ENCODE measurements at places on chromosomes 1 and 21.

DNA sequence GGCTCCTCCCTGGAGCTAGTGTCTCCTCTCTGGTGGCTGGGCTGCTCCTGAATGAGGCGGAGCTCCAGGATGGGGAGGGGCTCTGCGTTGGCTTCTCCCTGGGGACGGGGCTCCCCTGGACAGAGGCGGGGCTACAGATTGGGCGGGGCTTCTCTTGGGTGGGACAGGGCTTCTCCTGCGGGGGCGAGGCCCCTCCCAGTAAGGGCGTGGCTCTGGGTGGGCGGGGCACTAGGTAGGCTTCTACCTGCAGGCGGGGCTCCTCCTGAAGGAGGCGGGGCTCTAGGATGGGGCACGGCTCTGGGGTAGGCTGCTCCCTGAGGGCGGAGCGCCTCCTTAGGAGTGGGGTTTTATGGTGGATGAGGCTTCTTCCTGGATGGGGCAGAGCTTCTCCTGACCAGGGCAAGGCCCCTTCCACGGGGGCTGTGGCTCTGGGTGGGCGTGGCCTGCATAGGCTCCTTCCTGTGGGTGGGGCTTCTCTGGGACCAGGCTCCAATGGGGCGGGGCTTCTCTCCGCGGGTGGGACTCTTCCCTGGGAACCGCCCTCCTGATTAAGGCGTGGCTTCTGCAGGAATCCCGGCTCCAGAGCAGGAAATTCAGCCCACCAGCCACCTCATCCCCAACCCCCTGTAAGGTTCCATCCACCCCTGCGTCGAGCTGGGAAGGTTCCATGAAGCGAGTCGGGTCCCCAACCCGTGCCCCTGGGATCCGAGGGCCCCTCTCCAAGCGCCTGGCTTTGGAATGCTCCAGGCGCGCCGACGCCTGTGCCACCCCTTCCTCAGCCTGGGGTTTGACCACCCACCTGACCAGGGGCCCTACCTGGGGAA is 22.7 kb upstream of the ARF1 start:
- DNase-seq: no peak

DNA sequence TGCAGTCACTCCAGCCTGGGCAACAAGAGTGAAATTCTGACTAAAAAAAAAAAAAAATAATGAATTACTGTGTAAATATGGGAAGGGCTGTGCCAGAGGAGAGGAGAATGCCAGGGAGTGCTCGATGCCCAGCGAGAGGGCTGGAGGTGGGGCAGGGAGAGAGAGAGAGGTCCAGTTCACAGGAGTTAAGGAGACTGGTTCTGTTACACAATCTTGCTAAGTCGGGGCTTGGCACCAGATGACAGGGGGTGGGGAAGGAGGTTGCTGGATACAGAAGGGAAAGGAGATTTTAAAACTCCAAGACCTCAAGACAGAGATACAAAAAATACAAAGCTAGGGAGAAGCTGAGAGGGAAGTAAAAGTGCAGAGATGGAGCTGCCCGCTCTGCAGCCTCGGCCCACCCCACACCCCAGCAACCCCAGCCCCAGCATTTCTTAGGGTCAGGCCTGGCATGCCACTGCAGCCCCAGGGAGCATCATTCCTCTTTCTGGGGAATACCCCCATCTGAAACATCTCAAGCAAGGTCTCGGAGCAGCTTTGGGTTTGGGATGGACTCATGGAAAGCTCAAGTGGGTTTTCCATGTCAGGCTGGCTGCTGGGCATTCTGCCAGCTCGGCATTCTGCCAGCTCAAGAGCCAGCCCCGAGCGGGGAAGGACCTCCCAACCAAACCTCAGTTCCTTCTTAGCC is 991 bp downstream of the SELENBP1 start:
- DNase-seq: no peak

GRCh38 chr1:117180147-117180967 is 30.4 kb downstream of the VTCN1 start:
- DNase-seq: no peak

DNA sequence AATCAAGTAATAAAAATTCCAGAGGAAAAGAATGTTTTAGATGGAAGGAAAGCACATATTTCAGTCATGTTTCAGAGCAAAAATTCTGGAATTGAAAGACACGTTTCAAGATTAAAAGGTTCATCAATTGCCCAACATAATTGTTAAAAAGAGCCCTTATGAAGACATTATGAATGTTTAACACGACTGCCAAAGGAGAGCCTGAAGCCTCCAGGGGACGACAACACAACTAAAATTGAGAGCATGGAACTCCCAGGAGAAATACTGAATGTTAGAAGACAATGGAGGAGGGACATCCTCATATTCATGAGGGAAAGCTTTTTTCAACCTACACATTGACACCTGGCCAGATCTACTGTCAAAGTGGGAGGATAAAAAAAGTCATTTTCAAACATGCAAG is 16.0 kb downstream of the OR2T11 start:
- DNase-seq: no peak

GRCh38 chr1:93123201-93123783 is 44.2 kb downstream of the MTF2 start:
- DNase-seq: no peak

DNA sequence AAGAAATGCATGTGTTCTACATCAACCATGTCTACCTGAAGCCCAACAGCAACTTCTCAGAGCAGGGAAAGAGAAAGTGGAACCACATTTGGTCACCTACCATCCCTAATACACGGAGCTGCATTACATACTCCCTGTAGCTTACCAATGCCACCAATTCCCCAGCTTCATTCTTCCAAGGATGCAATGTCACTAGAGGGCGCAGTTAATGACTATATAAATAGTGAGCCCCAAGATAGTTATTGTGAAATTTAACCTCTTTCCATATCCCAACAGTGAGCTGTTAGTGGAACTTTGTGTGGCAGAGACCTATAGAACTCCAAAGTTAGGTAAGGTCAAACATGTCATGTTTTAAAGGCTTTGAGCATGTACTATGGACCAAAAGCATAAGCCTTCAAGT is 618.3 kb downstream of the SMYD3 start:
- no peak for DNase-seq

- no peak for DNase-seq
Measured at GRCh38 chr1:200073286-200073637, 45.8 kb downstream of the NR5A2 start.

- DNase-seq: no peak
Measured at GRCh38 chr1:30663596-30664091, 59.7 kb downstream of the MATN1 start.

DNA sequence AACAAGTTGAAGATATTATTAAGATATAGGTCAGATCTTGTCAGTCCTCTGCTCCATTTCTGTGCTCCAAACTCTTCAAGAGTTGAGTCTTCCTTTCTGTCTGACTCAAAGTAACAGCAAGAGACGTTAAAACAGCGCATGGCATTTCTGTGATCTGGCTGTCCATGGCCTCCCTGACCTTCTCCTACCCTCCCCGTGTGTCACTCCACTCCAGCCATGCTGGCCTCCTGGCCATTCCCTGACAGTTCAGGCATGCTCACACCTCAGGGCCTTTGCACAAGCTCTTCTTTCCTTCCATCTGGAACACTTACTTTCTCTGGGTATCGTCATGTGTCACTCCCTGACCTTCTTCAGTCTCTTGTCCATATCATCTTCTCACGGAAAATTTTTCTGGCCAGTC is 229.0 kb downstream of the CENPF start:
- no peak for DNase-seq

GRCh38 chr1:223700942-223701637 is 11.2 kb upstream of the CAPN2 start:
- no peak for DNase-seq

DNA sequence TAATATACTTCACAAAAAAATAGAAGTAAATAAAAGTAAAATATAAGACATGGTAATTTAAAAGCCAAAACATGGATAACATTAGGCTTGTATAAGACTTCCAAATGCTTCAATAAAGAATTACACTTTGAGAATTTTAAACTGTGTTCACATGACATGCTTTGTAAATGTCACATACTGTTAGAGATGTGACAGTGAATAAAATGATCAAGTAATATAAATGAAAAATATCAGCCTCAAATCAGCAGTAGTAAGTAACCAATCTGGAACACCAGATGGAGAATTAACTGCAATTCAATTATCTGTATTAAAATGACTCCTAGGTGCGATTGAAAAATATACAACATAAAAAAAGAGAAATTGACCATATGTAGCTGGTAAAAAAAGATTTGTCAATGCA is 1260.8 kb downstream of the BRINP3 start:
- no peak for DNase-seq

Data from GM18507 (cell line).